ENCODE measurements at places on chromosomes 11 and 22. TPM values are rescaled to one million over a fixed set of nuclear protein-coding genes. Genes with fewer than 3 reads are reported as not detected.

- H3K4me1 ChIP-seq: no peaks in the 10 kb centered on the region
- no peaks in the 10 kb centered on the region for H3K27me3 ChIP-seq
- DNase-seq: no peak
- no peak overlapping the region for H3K4me3 ChIP-seq
Observed at GRCh38 chr11:99154277-99154676, 133.5 kb downstream of the CNTN5 start.

DNA sequence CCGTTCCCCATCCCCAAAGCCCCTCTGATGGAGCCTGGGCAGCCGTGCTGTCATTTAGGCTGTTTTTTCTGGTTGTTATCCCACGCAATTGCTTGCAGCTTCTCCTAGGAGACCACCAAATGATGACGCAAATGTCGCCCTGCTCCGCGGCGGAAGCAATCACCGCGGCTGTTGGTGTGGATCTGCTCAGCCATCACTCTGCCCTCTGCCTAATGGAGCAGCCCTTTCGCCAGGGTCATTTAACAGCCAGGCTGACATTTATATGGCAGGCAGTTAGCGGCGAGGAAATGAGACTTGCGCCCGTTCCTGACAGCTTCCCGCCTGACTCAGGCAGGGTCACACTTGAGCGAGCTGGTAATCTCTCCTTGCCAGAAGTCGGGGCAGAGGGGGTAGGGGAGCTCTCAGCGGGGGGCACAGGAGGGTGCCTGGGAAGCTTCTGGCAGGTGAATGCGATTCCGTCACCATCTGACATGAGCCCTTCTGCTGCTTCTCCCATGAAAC, 97.9 kb upstream of the RTL6 start:
- peaks cover 21% of the 10 kb centered on the region for H3K27me3 ChIP-seq
- no peak for DNase-seq
- H3K4me3 ChIP-seq: no peak overlapping the region
- H3K4me1 ChIP-seq: no peaks in the 10 kb centered on the region
- no peaks in the 10 kb centered on the region for H3K36me3 ChIP-seq

- H3K4me3 ChIP-seq: no peak overlapping the region
- H3K27ac ChIP-seq: no peak overlapping the region
- no peaks in the 10 kb centered on the region for H3K4me1 ChIP-seq
- peaks cover 30% of the 10 kb centered on the region for H3K36me3 ChIP-seq
- DNase-seq: no peak
- no peaks in the 10 kb centered on the region for H3K27me3 ChIP-seq
Observed at GRCh38 chr11:13415201-13415600, 47.8 kb downstream of the BTBD10 start.

DNA sequence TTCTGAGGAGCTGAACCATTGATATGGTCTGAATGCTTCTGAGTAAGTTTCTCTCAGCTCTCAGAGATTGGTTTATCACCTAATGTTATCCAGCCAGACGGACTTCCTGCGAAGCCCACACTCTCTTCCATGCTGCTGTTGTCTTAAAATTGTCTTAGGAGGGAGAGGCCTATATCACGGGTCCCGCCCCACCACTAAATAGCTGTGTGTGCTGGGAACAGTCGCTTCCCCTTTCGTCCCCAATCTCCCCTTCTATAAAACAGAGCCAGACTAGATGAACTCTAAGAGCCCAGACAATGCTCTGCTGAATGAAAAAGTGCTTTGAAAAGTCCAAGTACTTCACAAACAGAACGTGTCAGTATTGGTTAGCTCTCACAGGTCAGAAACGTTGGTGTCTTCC, 81.4 kb upstream of the AKIP1 start:
- no peak for DNase-seq
- no peaks in the 10 kb centered on the region for H3K27me3 ChIP-seq

Gene MS4A4E
- total RNA-seq: not detected

Gene MMP8
- total RNA-seq: not detected

Gene KDM4D
- 1.1 TPM for total RNA-seq
